ENCODE measurements at places on chromosomes 12 and 14.

- no peak for DNase-seq
These were observed 292.9 kb downstream of the RAD51B start for GRCh38 chr14:68112442-68112841.

GRCh38 chr14:57889245-57889644 lies 23.4 kb upstream of the SLC35F4 start:
- no peak for DNase-seq

DNA sequence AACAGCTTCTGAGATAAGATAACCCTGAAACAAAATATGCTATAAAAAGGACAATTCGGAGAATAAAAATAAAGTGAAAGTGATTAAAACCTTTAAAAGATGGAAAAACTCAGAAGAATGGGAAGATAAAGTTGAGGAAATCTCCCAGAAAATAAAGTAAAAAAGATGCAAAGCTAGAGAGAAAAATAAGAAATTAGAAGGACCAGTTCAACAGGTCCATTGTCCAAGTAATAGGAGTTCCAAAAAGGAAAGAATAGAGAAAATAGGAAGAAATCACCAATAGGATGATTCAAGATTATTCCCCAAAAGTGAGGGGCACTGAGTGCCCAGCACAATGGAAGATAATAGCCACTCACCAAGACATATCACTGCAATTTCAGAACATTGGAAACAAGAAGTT lies 4.8 kb upstream of the PRPF40B start:
- no peak for DNase-seq

DNA sequence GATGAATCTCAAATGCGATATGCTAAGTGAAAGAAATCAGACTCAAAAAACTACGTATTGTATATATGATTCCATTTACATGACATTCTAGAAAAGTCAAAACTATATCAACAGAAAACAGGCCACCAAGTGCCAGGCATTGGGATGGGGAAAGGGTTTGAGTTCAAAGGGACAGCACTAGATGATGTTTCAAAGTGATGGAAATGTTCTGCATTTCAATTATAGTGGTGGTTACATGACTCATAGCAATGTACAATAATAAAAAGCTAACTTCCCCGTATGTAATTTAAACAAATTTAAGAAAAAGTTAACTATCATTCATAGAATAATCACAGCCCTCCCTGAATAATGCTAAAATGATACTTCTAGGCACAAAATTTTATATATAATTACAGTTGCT lies 13.5 kb downstream of the HECTD1 start:
- DNase-seq = no peak

- no peak for DNase-seq
These were observed at the start of gene NRXN3 for GRCh38 chr14:78170203-78170602. NRXN3 (plus strand) TSS chr14:78170373; CDS start chr14:78243094, 72,721 bp downstream.

GRCh38 chr12:112166051-112167015 lies 41.0 kb downstream of the TRAFD1 start:
- no peak for DNase-seq
